ENCODE measurements at places on chromosomes 6 and 20. TPM values are rescaled to one million over a fixed set of nuclear protein-coding genes. Genes with fewer than 3 reads are reported as not detected.

The PEX7 gene
- total RNA-seq, result 6.9 TPM

The DLK2 gene
- total RNA-seq, result 7.1 TPM

The PHACTR3 gene
- total RNA-seq, result not detected

The DLL1 gene
- 0.19 TPM for total RNA-seq

The PTGIS gene
- total RNA-seq, result 0.05 TPM

The PRR18 gene
- not detected for total RNA-seq

The MDN1 gene
- 17.9 TPM for total RNA-seq

The COL20A1 gene
- total RNA-seq, result 0.41 TPM

The PPIL4 gene
- 23.5 TPM for total RNA-seq

The SLC44A4 gene
- total RNA-seq, result not detected

The MPC1 gene
- 18.2 TPM for total RNA-seq

The RCAN2 gene
- total RNA-seq, result 0.34 TPM

The ADGRF1 gene
- total RNA-seq, result 5.4 TPM

The C20orf141 gene
- total RNA-seq, result not detected

The CST3 gene
- 168 TPM for total RNA-seq

The GPLD1 gene
- total RNA-seq, result 1.4 TPM

The TFAP2A gene
- total RNA-seq, result 12.1 TPM

The RIPOR3 gene
- 0.05 TPM for total RNA-seq

The POU5F1 gene
- total RNA-seq, result 0.21 TPM

The DOK5 gene
- total RNA-seq, result 0.53 TPM

The KIAA1755 gene
- 4.4 TPM for total RNA-seq

The AKAP7 gene
- total RNA-seq, result 2.8 TPM

The OXT gene
- total RNA-seq, result not detected

The OR2H2 gene
- not detected for total RNA-seq

The SRMS gene
- not detected for total RNA-seq

The CST5 gene
- not detected for total RNA-seq

The ESR1 gene
- not detected for total RNA-seq

The WFDC12 gene
- total RNA-seq, result not detected

The PIM1 gene
- 18.5 TPM for total RNA-seq

The UST gene
- 2.8 TPM for total RNA-seq

The RIMS1 gene
- 1.5 TPM for total RNA-seq

The SIGLEC1 gene
- not detected for total RNA-seq

The CLPSL2 gene
- total RNA-seq, result not detected

The DEFB132 gene
- total RNA-seq, result not detected

The ULBP3 gene
- total RNA-seq, result 7.1 TPM

All from A375 (cell line).